ENCODE measurements at places on chromosomes 6 and 20. TPM values are rescaled to one million over a fixed set of nuclear protein-coding genes. Genes with fewer than 3 reads are reported as not detected.

Gene TGM3
- not detected for total RNA-seq

Gene RAD21L1
- not detected for total RNA-seq

Gene IER3
- total RNA-seq = 54.6 TPM

Gene NSFL1C
- total RNA-seq = 23.0 TPM

Gene ME1
- 31.8 TPM for total RNA-seq

Gene PNISR
- total RNA-seq = 81.9 TPM

Gene SEL1L2
- total RNA-seq = not detected

Gene TGM2
- 78.2 TPM for total RNA-seq

Gene KCNQ5
- 8.5 TPM for total RNA-seq

DNA sequence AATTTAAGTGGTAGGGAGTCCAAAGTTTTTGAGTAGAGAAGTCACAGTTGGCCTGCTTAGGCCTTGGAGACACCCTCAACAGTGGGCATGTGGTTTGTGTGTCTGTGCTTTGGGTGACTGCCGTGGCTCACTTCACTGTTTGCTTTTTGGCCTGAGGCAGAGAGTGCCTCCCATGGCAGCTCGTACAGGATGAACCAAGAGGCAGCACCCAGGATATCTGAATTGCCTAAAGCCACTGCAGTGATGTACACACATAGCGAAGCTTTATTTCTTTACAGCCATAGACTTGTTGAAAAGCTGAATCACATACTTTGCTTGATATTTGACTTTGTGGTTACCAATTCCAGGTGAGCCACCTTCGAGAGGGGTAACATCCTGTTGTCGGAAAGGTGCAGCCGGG, 21.6 kb downstream of the RREB1 start:
- DNase-seq = no peak

- no peak for DNase-seq
Observed at GRCh38 chr6:20763296-20763695, 229.0 kb downstream of the CDKAL1 start.

DNA sequence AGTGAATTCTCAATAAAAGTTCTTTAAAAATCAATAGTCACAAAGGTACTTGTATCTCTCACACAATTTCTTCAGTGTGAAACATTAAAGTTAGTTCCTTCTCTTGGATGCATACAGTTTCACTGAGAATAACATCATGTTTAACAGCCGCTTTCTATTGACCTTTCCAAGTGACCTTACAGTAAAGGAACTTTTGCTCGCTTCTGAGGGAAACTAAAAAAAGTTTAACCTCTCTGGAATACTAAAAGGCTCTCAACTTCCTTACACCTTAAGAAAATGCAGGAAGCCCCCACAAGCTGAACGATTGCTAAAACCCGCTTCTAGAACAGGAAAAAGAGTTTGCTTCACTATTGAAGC, 1.3 kb downstream of the RRAGD start:
- DNase-seq = no peak

- peak; percentile 83 for DNase-seq
Observed at GRCh38 chr20:5612581-5613301, 137.5 kb upstream of the SHLD1 start.

DNA sequence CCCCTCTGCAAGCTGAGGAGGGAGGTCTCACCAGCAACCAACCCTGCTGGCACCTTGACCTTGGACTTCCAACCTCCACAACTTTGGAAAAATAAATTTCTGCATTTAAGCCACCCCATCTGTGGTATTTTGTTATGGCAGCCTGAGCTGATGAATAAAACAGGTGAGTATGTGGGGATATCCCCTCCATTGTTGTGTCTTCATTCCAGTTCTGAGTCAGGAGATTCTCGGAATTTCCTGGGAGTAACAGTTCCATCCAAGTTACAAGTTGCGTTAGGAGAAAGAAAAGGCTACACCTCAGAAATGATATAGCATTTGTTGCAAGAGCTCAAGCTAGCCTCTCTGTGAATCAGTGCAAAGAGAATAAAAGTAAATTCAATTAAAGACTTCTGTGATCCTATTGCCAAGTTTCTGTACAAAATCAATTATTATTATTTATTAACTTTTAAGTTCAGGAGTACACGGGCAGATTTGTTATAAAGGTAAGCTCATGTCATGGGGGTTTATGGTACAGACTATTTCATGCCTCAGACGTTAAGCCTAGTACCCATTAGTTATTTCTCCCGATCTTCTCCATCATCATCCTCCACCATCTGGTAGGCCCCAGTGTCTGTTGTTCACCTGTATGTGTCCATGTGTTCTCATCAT, 153.0 kb downstream of the NKAIN2 start:
- no peak for DNase-seq

DNA sequence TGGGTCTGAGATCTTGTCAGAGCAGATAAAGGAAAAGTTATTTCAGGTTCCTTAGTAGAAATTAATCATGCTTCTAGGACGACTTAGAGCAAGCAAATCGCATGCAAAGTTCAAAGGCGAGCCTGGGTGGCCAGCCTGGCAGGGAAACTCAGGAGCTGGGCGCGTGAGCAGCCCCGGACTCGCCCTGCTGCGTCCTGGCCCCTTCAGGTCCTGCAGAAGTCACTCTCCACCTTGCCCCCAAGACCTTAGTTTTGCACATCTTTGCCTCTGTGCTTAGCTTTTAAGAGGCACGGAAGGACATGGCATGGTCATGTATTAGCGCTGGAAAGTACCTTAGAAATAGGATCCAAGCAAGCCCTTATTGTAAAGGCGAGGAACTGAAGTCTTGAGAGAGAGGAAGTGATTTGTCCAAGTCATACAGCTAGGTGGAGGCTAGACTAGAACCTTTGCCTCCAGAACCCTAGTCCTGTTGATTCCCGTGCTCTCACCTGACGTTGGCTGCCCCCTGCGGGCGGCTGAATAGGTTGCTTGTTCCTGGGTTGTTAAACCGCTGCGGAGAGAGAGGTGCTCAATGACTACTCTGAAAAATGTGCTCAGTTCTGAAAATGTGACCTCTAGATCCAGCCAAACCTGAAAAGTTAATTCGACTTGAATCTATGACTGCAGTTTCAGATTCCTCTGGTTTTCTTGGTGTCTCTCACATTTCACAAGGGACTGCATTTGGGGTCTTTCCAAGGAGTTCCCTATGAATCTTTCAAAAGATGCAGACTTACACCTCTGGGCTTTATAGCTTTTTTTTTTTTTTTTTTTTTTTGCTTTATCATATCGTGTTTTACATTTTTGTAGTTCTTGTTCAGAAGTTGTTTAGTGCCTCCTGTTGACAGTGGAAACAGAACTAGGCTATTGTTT, 2.7 kb downstream of the MYB start:
- peak; percentile 68 for DNase-seq

DNA sequence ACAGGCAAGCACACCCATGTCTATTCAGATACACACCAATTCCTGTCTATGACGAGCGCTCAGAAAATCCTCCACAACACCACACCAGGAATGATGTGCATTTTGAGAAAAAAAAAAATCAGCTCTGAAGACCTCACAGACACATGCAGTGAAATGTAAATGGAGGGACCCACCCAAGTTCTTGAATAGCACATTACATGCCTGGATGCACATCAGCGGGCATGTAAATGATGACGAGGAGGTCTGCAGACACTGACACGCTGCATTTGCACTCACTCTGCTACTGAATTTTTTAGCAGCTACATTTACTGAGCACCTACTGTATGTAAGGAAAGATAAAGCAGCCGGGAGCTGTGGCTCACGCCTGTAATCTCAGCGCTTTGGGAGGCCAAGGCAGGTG, 14.7 kb downstream of the NRSN2 start:
- DNase-seq = no peak

GRCh38 chr6:11172501-11173327, 59.8 kb downstream of the NEDD9 start:
- peak; percentile 92 for DNase-seq

GRCh38 chr6:21742238-21742660, 148.7 kb downstream of the SOX4 start:
- DNase-seq = no peak

DNA sequence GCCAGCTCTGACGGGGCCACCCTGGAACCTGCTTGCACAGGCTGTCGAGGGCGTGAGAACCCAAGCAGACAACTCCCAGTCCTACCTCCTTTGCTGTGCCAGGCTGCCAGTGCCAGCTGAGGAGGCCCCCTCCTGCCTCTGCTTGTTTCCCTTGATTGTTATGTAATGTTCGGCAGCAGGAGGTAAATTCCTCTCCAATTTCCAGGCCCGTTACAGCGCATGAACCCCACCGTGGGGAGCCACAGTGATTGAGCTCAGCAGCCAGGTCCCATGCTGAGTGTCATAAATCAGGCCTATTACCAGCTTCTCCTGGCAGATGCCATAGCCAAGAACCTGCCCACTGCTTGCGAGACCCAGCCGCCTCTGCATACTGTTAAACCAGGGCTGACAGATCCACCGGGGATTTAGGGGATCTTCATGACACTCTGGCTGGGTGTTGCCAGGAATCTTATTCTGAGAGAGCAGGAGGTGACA, 320.5 kb downstream of the DHX35 start:
- DNase-seq = no peak

Measured in osteoblast (primary cell).